ENCODE measurements at places on chromosomes 3 and 15.

DNA sequence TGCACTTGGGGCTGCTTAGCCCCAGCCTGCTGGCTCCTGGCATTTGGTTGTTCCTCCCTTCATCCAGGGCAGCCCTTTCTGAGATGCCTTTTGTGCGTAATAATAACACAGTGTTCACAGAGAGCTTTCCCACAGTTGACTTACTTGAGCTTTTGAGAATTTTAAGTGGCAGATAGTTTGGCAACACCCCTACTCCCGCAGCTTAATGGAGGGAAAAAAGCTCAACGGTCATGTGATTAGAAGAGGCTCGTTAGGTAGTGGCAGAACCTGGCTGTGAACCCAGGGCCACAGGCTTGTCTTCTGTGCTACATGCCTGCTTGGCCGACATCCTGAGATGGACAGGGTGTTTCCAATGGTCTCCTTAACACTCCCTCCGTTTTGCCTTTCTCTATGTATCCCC lies 4.7 kb downstream of the KBTBD13 start:
- no peak for DNase-seq

DNA sequence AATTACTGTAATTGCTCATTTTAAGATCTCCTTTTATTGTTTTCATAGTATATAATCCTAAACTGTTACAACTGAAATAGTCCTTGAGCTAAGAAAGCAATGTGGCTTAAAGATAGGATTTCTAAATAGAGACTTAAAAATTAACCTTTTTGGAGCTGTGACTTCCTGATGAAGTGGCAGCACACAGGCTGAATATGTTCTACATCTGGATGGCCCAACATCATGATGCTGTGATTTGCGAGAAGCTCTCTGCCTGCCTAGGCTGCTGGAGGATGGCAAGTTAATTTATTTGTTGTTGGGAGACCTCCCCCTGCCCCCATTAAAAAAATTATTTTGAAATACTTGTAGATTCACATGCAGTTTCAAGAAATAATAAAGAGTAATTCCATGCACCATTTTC lies 134.5 kb downstream of the IGF1R start:
- no peak for DNase-seq

DNA sequence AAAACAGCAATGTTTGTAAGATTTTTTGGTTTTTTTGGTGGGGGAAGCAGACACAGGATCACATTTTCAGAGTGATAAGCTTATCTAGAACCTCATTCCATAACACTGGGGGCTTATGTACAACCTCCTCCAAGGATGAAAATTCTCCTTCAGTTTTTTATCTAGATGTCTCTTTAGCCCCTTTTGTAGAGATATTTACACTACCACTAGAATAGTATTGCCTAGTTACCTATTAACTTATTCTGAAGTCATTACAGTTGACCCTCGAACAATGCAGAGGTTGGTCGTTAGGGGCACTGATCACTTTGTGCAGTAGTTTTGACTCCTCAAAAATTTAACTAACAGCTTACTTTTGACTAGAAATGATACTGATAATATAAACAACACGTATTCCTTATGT lies 32.8 kb downstream of the IFT57 start:
- no peak for DNase-seq

DNA sequence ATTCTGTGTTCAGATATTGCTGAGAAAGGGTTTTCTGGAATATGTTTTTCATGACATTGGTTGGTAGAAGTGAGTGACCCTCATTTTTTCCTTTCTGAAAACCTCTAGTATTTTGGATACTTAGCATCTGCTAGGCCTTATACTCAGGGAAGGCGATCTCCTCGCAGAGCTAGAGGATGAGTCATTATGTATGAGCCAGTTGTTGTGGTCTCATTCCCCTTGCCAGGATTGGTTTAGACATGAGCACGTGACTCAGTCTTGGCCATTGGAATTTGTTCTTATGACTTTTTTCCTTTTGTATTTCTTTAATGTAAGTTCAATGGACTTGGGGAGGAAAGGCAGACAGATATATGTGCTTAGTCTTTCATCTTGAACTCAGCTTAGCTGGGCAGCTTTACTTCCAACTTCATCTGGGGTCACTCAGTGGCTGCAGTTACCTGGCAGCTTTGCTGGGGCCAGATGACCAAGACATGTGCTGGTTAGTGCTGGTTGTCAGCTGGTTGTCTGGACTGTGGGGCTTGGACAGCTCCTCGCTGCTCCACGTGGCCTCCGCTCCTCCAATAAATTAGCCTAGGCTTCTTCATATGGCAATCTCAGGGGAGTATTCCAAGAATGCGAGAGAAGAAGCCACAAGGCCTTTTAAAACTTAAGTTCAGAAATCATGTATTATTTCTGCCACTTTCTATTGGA lies 207.5 kb downstream of the IL20RB start:
- no peak for DNase-seq

DNA sequence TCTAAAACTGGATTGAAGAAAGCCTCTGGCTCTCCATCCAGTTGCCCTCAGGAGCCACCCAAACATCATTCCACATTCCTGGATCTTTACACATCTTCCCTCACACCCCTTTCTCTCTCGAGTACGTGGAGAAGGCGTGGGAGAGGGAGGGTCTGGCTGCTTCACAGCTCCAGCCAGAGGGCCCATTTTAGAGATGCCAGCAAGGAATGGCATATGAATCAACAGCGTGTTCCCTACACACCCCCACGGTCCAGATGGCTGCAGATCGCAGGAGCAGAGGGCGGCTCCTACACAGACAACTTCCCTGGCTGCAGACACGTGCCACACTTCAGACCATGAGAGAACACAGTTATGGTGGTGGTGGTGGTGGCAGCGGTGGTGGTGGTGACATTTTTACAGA lies 280.1 kb downstream of the ERC2 start:
- no peak for DNase-seq

- DNase-seq, result no peak
Observed at GRCh38 chr15:41554343-41554742, 4.7 kb upstream of the TYRO3 start.

GRCh38 chr3:10280177-10280529 lies 12.6 kb downstream of the GHRL start:
- no peak for DNase-seq

DNA sequence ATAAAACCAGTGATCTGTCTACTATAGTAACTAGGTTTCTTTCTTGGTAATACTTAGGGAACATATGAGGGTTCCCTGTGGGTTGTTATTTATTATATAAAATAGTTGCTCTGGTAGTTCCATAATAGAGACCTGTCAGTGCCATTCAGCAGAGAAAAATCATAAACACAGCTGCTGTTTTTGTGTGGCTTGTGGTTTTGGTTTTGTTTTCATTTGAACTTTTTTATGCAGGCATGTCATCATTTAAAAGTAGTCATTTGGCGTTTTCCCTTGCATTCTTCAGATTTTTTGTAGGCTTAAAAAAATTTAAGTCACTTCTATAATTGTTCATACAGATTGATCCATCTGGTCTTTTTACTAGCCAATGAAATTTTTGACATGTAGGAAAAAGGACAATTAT lies 47.9 kb downstream of the PIK3CA start:
- DNase-seq, result no peak

Data from thoracic aorta (tissue), 2 donors.